Stimulated activated CD8-positive, alpha-beta memory T cell treated with anti-CD3 and anti-CD28 coated beads, Interleukin-4, amount 100 ng/mL, for 1 hour (primary cell): ENCODE measurements at places on chromosomes 4 and X.

- DNase-seq, result no peak
These were observed 73.5 kb upstream of the FHDC1 start for GRCh38 chr4:152862608-152863007.

GRCh38 chr4:185931986-185932385 is 120.0 kb upstream of the SORBS2 start:
- no peak for DNase-seq

- no peak for DNase-seq
These were observed 207.3 kb downstream of the FBXW7 start for GRCh38 chr4:152328582-152328981.

- no peak for DNase-seq
These were observed 146.7 kb upstream of the VEGFC start for GRCh38 chr4:176939445-176939844.

DNA sequence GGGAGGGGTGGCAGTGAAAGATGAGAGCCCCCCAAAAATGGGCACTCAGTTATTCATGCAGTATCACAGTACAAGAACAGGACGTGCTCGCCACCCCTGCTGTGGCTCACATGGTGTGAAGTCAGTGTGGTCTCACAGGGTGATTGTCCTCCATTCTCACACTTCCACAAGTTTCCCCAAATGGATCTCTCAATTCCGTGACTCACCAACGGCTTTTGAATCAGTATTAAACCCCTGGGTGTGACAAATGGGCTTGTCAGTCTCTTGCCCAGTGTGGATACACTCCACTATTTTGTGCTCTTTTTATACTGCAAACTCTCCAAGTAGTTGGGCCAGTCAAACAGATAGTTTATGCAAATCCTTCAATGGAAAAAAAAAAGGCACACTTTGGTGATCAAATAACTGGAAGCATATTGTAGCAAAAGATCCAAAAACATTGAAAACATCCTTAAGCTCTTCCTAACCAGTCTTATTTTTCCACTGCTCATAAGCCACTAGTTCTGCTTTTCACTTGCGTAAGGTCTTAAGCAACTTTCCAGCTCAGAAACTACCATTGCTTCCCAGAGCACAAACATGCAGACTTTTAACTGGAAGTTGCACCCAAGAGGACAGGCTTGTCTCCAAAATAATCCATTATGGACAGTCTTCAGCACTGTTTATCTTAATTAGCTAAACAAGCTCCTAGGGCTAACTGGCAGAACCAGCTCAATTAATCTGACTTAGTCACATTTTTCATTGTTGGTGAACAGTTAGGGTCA is 365.7 kb downstream of the PPP3CA start:
- DNase-seq, result no peak

- DNase-seq, result no peak
These were observed 932 bp upstream of the SHISA3 start for GRCh38 chr4:42396361-42396751.

- DNase-seq, result no peak
These were observed 59.2 kb downstream of the SLC7A11 start for GRCh38 chr4:138182838-138183426.

GRCh38 chrX:100484971-100485370 is 74.9 kb upstream of the PCDH19 start:
- no peak for DNase-seq

- DNase-seq, result no peak
These were observed 263.2 kb downstream of the PDHA2 start for GRCh38 chr4:96103086-96103485.

GRCh38 chr4:7857238-7857701 is 82.4 kb downstream of the AFAP1 start:
- no peak for DNase-seq

- DNase-seq, result no peak
These were observed 419.7 kb downstream of the MAPK10 start for GRCh38 chr4:85940151-85940550.

- no peak for DNase-seq
These were observed 448.2 kb downstream of the CCSER1 start for GRCh38 chr4:90575371-90575770.

- no peak for DNase-seq
These were observed 1522.8 kb upstream of the PABPC4L start for GRCh38 chr4:135724421-135724820.

DNA sequence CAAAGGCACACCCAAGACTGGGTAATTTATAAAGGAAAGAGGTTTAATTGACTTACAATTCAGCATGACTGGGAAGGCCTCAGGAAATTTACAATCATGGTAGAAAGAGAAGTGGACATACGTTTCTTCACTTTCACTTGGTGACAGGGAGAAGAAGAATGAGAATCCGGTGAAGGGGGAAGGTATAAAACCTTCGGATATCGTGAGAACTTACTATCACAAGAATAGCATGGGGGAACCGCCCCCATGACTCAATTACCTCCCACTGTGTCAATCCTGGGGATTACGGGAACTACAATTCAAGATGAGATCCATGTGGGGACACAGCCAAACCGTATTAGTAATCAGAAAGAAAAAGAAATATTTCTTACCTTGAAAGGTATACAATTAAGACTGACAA is 782.9 kb upstream of the HS3ST1 start:
- DNase-seq, result no peak

GRCh38 chr4:157220371-157220881 is at the start of gene GRIA2:
Gene GRIA2 (plus strand): TSS chr4:157220728. CDS start chr4:157221043, 315 bp downstream.
- DNase-seq, result no peak

GRCh38 chrX:123475068-123475724 is 257.7 kb downstream of the THOC2 start:
- no peak for DNase-seq

GRCh38 chr4:2295500-2295899 is 33.6 kb upstream of the MXD4 start:
- DNase-seq, result no peak

DNA sequence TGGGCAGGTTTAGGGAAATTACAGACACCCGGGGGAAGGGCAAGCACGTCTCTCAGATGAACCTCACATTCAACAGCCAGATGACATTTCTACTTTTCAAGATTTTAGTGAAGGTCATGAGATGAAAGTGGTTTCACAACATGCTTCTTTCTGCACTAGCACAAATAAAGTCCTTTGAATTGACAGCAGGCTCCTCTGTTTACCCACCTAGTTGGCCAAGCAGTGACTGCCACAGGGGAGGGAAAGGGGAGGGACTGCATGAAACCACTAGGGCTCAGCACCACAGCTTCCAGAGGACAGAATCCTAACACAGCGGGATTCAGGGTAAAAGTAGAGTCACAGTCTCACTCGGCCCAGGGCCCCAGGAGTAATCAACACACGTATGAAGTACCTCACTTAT is 6.2 kb downstream of the RAB40A start:
- no peak for DNase-seq

DNA sequence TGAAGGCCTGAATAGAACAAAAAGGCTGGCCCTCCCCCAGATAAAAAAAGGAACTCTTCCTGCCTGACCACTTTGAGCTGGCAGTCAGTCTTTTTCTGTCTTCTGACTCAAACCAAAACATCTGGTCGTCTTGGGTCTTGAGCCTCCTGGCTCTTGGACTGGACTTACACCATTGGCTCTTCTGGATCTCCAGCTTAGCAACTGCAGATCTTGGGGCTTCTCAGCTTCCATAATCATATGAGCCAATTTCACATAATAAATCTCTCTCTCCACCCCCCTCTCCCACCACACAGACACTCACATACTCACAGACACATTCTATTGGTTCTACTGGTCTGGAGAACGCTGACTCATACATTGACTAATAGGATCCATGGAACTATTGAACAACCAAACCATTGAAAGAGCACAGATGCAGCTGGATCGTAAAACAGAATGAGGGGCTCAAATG is 15.6 kb upstream of the CWH43 start:
- DNase-seq, result no peak

GRCh38 chrX:39532761-39533160 is 565.0 kb downstream of the BCOR start:
- DNase-seq, result no peak

DNA sequence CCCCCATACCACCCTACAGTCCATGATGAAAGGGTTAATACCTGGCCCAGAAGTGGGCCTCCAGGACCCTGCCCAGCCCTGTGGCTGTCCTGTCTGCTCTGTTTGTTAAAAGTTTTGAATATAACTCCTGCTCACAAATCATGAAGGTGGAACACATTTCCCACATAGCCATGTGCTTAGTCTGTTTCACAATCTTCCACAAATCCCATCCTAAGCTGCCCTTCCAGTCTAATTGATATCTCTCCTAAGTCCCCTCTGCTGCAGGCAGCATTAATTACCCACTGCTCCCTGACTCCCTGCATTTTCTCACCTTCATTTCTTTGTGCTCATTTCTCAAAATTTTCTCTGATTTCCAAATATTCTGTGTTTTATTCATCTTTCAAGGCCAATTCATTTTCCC is 142.6 kb downstream of the AASDH start:
- no peak for DNase-seq

DNA sequence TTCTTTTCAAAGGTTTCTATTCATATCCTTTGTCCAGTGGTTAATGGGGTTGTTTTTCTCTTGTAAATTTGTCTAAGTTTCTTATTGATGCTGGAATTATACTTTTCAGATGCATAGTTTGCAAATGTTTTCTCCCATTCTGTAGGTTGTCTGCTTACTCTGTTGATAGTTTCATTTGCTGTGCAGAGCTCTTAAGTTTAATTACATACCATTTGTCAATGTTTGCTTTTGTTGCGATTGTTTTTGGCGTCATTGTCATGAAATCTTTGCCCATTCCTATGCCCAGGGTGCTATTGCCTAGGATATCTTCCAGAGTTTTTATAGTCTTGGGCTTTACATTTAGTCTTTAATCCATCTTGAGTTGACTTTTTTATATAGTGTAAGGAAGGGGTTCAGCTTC is 21.2 kb upstream of the UGT8 start:
- DNase-seq, result no peak

GRCh38 chrX:93673869-93674271 is at the start of gene FAM133A:
Gene FAM133A (plus strand): TSS chrX:93674206. CDS start chrX:93709420, 35,214 bp downstream.
- no peak for DNase-seq

- DNase-seq, result no peak
These were observed 191.7 kb upstream of the RASGEF1B start for GRCh38 chr4:81663368-81663767.

DNA sequence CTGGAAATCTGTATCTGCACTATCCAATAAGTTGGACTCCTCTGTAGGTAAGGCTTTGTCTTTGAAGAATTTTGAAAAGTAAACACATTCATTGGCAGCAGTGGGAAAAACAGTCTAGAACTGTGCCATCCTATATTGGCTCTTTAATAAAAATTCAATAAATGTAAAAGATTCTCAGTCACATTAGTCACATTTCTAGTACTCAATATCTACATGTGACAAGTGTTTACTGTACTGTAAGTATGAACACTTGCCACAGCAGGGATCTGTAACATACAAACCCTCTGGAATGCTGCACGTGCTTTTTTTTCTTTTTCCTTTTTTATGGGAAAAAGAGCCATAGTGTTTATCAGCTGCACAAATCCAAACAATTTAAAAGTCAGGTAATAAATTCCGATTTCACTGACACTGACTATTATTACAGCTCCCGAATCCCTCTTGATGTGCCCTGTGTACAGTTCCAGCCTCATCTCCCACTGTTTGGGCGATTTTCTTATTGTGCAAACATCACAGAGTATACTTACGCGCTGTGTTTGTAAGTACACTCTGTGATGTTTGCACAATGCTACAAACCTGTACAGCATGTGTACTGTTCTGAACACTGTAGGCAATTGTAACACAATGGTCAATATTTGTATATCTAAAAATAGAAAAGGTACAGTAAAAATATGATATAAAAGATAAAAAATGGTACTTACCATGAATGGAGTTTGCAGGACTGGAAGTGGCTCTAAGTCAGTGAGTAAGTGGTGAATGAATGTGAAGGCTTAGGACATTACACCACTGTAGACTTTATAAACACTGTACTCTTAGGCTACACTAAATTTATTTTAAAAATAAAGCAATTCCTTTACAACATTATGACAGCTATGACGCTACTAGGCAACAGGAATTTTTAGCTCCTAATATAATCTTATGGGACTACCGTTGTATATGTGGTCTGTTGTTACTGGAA is 8.7 kb downstream of the PYURF start:
- no peak for DNase-seq

- DNase-seq, result no peak
These were observed 126.0 kb upstream of the GABRA2 start for GRCh38 chr4:46515940-46516339.

- DNase-seq, result no peak
These were observed 237.3 kb downstream of the USP46 start for GRCh38 chr4:52421811-52422213.
